Right lobe of liver (tissue), 6 donors: ENCODE measurements at places on chromosomes 3 and 15. TPM values are rescaled to one million over a fixed set of nuclear protein-coding genes. Genes with fewer than 3 reads are reported as not detected.

- H3K36me3 ChIP-seq: no peaks in the 10 kb centered on the region
- H3K27me3 ChIP-seq: no peaks in the 10 kb centered on the region
- no peak overlapping the region for H3K4me3 ChIP-seq
Observed at GRCh38 chr3:169871129-169871886, 1.6 kb upstream of the LRRC31 start.

DNA sequence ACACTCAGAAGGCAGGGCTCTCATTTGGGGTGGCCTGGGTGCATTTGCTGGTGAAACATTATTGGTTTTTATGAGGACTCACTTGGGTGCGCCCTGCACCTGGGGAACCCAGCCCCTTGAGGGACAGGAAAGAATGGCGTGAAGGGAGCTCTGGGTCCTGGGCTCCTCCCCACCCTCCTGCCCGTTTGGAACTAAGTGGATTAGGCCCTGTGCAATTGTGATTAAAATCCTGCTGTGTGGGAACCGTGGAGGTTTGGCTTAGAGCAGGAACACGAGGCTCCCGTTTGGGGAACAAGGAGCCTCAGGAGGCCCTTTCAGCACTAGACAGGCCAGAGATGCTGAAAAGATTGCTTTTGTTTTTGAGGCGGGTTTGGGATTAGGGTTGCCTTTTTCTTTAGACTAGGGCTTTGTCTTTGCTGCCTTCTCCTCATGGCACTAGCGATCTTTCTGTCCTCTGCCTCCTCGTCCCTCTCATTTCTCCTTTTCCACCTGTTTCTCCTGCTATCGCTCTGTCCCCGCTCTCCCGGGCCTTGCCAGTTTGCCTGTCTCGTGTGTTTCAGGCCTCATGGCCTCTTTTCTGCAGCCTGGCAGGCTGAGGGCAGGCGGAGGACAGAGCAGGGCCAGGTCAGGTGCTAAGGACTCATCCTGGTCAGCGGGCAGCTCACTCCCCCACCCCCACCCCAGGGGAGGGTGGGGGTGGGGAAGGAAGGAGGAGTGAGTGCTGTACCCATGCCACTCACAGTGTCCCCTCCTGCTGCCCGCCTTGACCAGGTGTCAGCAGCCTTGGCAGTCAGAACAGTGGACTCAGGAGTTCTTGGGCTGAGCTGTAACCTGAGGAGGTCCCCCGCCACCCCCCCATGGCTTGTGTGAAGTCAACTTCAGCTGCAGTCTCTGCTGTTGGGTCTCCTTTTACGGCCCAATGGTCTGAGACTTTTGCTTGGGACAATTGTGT lies 8.6 kb downstream of the MAPKAPK3 start:
- H3K4me3 ChIP-seq: no peak overlapping the region
- no peak for DNase-seq
- no peak overlapping the region for H3K27ac ChIP-seq
- no peaks in the 10 kb centered on the region for H3K27me3 ChIP-seq
- H3K4me1 ChIP-seq: no peaks in the 10 kb centered on the region
- H3K36me3 ChIP-seq: no peaks in the 10 kb centered on the region

- H3K27me3 ChIP-seq: no peaks in the 10 kb centered on the region
- no peak overlapping the region for H3K27ac ChIP-seq
- DNase-seq: no peak
- no peaks in the 10 kb centered on the region for H3K36me3 ChIP-seq
Observed at GRCh38 chr3:97996988-97997387, 24.8 kb upstream of the RIOX2 start.

DNA sequence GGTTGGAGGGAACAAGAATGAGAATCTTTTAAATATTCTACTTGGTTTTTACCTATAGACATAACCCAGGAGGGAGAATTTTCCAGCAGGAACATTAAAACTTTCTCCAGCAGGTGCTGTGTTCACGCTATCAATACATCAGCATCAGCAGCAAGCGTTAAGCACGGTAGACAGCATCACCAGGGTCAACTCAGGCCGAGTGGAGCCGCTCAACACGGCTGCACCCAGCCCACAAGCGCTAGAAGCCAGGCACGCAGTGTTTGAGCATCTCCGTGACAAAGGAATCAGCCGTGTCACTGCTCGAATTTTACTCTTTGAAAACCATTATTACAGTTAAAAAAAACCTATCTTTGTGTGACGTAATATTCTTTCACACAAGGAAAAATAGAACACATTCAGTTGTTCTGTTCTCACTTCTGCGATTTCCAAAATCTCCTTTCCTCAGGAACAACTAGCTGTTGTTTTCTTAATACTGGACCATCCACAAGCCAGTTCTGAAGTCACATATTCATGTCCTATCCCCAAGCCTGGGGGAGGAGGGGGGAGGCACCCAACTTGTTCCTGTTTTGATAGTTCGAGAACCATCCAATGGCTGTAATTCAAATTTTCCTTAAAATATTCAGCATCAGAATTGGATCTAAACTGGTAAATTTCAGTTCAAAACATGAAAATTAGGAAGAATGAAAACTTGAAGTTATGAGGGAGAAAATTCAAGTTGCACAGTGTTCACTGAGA lies 77.9 kb downstream of the ADAMTS17 start:
- H3K4me3 ChIP-seq: no peak overlapping the region
- H3K27ac ChIP-seq: no peak overlapping the region
- no peaks in the 10 kb centered on the region for H3K4me1 ChIP-seq
- no peak for DNase-seq
- H3K27me3 ChIP-seq: no peaks in the 10 kb centered on the region

DNA sequence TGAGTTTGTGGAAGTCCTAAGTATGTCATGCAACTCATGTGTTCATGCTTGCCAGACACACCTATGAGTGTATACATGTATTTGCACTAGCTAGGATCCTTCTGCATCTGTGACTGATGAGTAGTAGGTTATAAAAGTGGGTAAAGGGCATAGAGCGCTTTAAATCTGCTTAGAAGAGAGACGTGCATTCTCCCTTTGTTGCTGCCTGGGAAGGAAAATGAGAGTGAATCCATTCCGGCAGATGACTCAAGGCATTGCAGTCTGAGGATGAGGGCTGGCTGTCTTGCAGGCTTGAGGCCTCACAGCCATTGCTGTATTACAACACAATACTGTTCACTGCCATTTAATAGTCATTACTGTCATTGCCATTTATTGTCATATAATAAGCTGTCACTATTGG lies 120.8 kb upstream of the UMPS start:
- H3K36me3 ChIP-seq: no peaks in the 10 kb centered on the region
- H3K27me3 ChIP-seq: no peaks in the 10 kb centered on the region
- peaks cover 15% of the 10 kb centered on the region for H3K4me1 ChIP-seq
- no peak overlapping the region for H3K27ac ChIP-seq
- no peak for DNase-seq

DNA sequence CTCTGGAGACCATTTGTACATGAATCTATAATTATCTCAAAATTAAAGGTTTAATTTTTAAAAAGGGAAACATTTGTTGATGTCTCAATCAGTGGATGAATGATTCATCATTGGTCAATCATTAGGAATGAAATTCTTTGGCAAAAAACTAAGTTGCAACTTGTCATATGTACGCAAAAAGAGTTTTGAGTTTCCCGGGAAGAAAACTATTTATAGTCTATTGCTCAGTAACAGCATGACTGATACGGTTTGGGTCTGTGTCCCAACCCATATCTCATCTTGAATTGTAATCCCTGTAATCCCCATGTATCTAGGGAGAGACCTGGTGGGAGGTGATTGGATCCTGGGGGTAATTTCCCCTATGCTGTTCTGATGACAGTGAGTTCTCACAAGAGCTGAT lies 765.8 kb upstream of the ROBO1 start:
- no peaks in the 10 kb centered on the region for H3K36me3 ChIP-seq
- DNase-seq: no peak
- H3K4me1 ChIP-seq: no peaks in the 10 kb centered on the region

DNA sequence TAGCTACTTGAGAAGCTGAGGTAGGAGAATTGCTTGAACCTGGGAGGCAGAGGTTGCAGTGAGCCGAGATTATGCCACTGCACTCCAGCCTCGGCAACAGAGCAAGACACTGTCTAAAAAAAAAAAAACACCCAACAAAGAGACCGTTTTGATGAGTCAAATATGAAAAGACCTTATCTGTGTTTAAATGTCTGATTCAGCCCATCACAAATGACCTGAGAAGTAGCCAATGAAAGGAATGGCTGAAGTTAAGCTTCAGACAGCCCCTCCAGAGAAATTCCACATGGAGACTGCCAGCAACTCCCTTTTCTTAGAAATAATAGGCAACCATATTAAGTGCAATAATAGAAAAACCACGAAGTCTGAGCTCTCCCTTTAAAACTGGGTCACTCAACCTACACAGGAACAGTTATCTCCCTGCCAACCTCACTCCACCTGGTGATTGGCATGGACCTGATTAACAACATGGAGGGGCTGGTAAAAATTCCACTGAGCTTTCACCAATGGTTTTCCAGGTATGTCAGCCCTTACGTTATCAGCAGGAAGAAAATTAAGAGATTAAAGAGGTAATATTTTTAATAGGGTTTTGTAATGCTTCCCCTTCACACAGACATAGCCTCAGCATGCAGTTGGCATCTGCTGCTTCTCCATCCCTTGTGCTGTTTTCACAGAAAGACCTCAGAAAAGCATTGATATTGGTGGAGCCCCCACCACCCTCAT lies 238.1 kb upstream of the STT3B start:
- no peaks in the 10 kb centered on the region for H3K27me3 ChIP-seq

- no peak for DNase-seq
- H3K27ac ChIP-seq: no peak overlapping the region
- no peaks in the 10 kb centered on the region for H3K4me1 ChIP-seq
- no peaks in the 10 kb centered on the region for H3K36me3 ChIP-seq
Observed at GRCh38 chr3:113829576-113830354, 8.8 kb upstream of the GRAMD1C start.

GRCh38 chr3:133455960-133456359 lies 56.1 kb downstream of the BFSP2 start:
- H3K27me3 ChIP-seq: peaks cover 6% of the 10 kb centered on the region
- DNase-seq: no peak
- no peak overlapping the region for H3K27ac ChIP-seq
- H3K4me3 ChIP-seq: no peak overlapping the region
- no peaks in the 10 kb centered on the region for H3K4me1 ChIP-seq

GRCh38 chr15:20348291-20348899 lies 193.2 kb downstream of the GOLGA6L6 start:
- H3K27ac ChIP-seq: no peak overlapping the region
- no peaks in the 10 kb centered on the region for H3K27me3 ChIP-seq
- no peaks in the 10 kb centered on the region for H3K36me3 ChIP-seq
- H3K4me1 ChIP-seq: no peaks in the 10 kb centered on the region
- no peak overlapping the region for H3K4me3 ChIP-seq

DNA sequence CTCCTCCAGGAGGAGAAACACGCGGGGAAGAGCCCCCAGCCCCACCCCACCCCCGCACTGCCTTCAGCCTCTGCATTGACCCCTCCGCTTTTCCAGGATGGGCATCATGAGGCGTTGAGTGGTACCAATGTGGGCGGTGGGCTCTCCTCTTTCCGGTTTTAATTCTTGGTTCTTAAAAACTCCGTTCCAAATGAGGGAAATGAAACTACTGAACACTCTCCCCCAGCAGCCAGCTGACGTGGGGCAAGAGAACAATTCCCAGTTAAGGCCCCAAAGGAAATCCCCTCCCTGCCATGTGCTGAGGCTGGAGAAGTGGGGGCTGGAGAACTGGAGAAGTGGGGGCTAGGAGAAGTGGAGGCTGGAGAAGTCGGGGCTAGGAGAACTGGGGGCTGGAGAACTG lies 5.3 kb upstream of the NRROS start:
- H3K36me3 ChIP-seq: no peaks in the 10 kb centered on the region
- H3K4me1 ChIP-seq: no peaks in the 10 kb centered on the region
- H3K4me3 ChIP-seq: no peak overlapping the region
- no peak overlapping the region for H3K27ac ChIP-seq

DNA sequence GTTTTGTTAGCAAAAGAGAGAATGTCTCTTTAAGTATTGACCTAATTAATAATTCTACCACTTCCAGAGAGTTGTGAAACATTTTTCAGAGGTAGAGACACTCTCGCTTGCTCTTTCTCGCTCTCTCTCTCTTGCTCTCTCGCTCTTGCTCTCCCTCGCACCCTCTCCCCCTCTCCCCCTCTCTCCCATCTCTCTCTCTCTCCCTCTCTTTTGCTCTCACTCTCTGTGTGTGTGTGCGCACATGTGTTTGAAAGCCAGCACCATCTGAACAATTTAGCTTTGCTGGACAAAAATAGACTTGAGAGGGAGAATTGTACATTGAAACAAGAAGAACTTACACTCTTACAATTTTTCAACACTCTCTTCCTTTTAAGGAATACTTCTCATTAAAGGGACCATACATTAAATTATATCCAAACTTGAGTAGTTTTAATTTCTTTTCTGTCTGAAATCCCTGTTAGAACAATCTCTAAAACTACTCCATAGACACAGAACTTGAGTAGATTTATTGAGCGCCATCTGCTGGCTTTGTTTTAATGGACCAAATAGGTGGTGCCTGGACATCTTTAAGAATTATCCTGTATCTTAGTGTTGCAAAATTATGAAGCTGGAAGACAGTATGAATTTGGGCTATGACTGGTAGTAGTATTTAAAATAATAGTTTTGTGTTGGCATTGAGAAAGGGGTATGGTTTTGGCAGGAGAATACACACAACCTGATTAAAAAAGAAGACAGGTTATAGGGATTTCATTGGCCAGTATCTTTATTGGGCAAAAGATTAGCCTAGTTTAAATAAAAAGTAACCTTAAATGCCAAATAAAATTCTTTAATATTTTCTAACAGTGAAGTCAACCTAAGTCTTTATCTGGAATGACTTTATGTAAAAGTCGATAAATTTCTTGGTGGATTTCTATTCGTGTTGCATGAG lies 124.6 kb downstream of the AKAP13 start:
- no peaks in the 10 kb centered on the region for H3K27me3 ChIP-seq
- no peak overlapping the region for H3K27ac ChIP-seq
- peaks cover 3% of the 10 kb centered on the region for H3K4me1 ChIP-seq
- DNase-seq: no peak
- H3K36me3 ChIP-seq: no peaks in the 10 kb centered on the region

DNA sequence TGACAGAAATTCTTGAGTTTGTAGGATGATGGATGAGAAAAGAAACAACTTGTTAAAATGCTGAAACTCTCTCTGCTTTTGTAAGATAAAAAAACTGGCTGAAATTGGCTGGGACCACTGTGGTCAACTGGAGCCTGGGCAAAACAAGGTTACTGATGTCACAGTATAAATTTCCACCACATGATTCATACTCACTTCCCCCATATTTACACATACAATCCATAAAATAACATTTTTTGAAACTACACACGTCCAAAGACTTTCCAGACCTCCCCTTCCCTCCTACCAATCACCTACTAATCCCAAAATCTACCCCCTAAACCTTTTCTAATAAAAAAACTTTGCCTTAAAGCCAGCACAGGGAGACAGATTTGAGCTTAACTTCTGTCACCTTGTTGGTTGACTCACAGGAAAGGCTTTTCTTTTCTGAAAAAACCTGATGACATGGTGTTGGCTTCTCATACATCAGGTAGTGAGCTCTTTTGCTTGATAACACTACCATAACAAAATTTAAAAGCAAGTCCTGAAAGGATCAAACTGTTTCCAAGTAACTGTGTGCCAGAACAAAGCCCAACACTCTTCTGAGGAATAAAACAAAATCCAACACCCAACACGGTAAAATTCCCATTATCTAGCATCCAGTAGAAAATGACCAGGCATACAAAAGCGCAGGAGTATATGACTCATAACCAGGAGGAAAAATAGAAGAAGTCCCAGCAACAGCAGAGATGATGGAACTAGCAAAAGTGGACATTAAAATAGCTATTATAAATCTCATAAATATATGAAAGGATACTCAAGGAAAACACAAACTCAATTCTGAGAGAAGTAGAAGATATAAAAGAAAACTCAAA lies 87.3 kb upstream of the SNRK start:
- no peak for DNase-seq
- no peak overlapping the region for H3K27ac ChIP-seq
- no peaks in the 10 kb centered on the region for H3K27me3 ChIP-seq
- no peaks in the 10 kb centered on the region for H3K36me3 ChIP-seq

ARPIN gene
- 7.3 TPM for total RNA-seq

FGF12 gene
- total RNA-seq: 0.75 TPM

XCR1 gene
- total RNA-seq: not detected

CCPG1 gene
- 64.6 TPM for total RNA-seq

MUC13 gene
- not detected for total RNA-seq

COL6A5 gene
- total RNA-seq: not detected
